Mammary epithelial cell (primary cell): ENCODE measurements at places on chromosomes 13 and 19. TPM values are rescaled to one million over a fixed set of nuclear protein-coding genes. Genes with fewer than 3 reads are reported as not detected.
A peak's percentile ranks its signal among the peaks of the same experiment; 100 is the strongest.

PODNL1 gene
- total RNA-seq, result 2.7 and 7.1 TPM in 2 replicates

ADPRHL1 gene
- total RNA-seq, result 1.2 and 2.2 TPM in 2 replicates

DNA sequence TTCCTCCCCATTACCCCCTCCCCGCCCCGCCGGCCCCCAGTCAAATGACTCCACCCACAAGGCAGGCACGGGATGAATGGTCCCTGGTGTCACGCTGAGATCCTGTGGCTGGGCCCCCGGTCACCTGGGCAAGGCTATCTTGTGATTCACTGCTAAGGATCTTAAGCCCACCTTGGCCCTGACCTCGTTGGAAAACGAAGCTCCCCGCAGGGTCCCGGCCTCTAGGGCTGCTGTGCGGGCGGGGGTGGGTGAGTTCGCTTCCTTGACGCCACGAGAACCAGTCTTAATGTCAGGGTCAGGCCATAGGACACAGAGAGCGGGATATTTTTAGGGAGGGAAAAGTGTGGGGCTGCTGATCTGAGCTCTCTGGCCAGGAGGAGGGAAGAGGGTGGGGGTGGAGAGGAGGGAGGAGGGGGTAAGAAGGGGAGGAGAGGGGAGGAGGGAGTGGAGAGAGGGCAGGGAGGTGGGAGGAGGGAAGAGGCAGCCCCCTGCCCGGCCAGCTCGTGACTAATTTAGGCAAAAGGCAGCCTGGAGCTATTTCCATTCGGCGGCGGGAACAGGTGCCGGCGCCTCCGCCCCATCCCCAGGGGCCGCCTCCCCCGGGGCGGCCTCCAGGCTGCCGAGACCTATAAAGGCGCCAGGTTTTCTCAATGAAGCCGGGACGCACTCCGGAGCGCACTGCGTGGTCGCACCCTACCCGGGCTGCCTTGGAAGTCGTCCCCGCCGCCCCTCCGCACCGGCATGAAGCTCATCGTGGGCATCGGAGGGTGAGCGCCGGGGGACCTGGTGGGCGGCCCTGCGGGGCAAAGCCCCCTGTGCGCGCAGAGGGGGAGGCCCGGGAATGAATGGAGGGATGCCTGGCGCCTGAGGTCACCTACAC, at the start of gene NMRK2:
NMRK2 (plus strand) TSS at position 139 of the 880 bp plus-strand sequence; CDS start at position 742, 603 bp downstream.
- no peak for DNase-seq

GRCh38 chr13:94323764-94324758, 155.4 kb downstream of the DCT start:
- no peak for DNase-seq

- DNase-seq, result no peak
These were observed 224.2 kb downstream of the TSHZ3 start for GRCh38 chr19:31125071-31125470.

GRCh38 chr19:11540645-11541044, 2.0 kb downstream of the CNN1 start:
- DNase-seq, result no peak

- no peak for DNase-seq
These were observed 27.6 kb downstream of the SKA3 start for GRCh38 chr13:21148557-21149258.

DNA sequence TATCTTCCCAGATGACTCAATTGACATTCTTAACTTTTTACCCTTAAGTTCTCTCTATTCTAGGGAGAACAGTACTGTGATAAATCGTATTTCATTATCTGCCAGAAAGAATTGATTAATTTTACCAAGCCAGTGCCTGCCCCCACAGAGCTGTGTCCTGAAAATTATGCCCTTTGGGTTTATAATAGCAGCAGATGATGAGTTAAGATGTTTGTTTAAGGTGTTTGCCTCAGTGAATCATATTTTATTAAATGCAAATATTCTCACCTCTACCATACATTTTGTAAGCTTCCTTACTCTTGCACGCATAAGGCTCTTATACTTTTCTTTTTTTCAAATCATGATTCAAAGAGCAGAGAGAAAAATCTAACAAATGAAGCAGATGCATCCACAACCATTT, 318.6 kb downstream of the DCT start:
- DNase-seq, result no peak

- no peak for DNase-seq
These were observed 45.1 kb downstream of the NFIX start for GRCh38 chr19:13040232-13040947.

- DNase-seq, result no peak
These were observed 24.3 kb downstream of the RFC3 start for GRCh38 chr13:33842207-33842606.

DNA sequence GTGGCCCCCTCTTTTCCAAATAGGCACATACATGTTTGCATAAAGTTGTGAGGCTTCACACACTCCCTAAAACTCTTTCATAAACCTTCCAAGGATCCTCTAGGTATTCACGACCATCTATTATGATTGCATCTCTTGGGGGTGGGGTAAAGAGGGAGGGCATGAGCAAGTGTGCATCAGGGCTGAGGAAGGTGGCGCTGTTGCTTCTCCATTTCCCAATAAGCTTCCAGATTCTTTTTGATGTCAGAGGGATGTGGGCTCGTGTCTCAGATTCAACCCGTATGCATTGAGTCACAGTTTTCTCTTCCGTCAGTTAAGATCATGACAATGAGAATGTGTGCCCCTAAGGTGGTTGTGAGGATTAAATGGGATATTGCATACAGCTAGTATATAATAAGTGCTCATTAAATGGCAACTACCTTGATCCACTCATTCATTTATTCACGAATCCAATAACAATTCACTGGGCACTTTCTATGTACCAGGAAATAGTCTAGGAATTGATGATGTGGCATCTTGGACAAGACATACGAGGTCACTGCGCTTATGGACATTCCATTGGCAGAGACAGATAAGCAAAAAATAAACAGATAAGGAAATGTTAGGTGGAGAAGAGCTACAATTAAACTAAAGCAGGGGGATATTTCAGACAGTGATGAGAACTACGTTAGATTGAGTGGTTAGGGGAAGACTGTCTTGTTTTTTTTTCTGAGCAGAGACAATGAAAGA, 10.3 kb downstream of the CYP2B6 start:
- DNase-seq, result no peak

- DNase-seq, result peak; percentile 84
These were observed 245.7 kb downstream of the DNAJC15 start for GRCh38 chr13:43269037-43269481.

DNA sequence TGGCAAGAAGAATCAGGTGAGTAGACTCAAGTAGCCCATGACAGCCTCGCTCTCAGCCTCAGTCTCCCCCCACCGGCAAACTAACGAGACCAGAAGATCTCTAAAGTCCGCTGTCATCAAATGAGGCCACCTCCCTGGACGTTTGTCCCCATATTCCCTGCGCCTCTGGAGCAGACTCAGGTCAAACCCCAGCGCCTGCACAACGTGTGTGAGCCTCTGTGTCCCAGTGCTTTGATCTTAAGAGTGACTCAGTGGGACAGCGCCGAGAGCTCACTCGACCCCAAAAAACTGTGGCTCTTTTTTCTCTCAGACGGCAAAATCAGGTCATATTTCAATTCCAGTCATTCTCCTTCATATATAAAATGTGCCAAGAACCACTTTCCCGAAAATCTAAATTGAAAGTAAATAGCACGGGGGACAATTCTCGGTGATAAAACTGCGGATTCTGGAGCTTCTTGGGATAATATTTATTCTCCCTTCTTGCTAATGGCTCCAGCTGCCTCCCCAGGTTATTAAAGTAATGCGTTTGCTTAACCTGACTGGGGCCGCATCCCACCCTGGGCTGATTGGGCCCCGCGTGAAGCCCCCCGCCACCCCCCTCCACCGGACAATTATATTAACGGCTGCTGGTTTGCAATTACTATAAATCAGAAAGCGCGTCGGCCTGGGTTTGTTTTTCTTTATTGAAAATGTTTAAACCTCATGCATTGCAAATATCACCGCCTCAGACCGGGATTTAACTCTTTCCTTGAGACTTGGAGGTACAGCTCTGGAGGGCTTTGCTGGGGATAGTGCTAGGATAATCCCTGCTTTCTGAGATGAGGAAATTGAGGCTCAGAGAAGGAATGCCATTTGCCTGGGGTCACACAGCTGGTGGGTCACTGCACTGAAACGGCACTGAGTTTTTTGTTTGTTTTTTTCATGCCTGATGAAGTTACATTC, 37.5 kb upstream of the ZNRF4 start:
- no peak for DNase-seq

SIRT2 gene
- total RNA-seq, result 43.3 and 49.0 TPM in 2 replicates

HDGFL2 gene
- total RNA-seq, result 38.5 TPM

- peak; percentile 32 for DNase-seq
These were observed 1.5 kb downstream of the ZNF787 start for GRCh38 chr19:56119582-56119978.

DNA sequence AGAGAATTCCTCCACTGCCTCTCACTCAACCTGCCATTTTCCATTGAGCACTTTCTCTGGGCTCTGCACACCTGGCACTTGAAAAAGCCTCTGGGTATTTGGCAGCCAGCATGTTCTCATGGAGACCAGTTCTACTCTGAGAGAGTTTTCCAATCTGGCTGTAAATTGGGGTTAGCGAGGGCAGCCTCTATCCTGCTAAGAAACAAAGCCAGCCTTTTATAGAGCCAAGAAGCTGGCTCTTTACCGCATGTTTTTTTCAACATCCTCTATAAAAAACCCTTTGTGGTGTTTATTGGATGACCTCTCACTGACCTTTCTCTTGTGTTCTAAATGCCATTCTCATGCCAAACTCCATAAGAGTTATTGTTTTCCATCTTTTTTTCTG, 52.6 kb upstream of the RCBTB2 start:
- DNase-seq, result peak; percentile 95

GRCh38 chr19:10259162-10259905, 7.3 kb downstream of the MRPL4 start:
- DNase-seq, result peak; percentile 76

GRCh38 chr13:49305792-49306425, 58.2 kb downstream of the CDADC1 start:
- no peak for DNase-seq

DNASE2 gene
- 54.2 TPM for total RNA-seq

DNA sequence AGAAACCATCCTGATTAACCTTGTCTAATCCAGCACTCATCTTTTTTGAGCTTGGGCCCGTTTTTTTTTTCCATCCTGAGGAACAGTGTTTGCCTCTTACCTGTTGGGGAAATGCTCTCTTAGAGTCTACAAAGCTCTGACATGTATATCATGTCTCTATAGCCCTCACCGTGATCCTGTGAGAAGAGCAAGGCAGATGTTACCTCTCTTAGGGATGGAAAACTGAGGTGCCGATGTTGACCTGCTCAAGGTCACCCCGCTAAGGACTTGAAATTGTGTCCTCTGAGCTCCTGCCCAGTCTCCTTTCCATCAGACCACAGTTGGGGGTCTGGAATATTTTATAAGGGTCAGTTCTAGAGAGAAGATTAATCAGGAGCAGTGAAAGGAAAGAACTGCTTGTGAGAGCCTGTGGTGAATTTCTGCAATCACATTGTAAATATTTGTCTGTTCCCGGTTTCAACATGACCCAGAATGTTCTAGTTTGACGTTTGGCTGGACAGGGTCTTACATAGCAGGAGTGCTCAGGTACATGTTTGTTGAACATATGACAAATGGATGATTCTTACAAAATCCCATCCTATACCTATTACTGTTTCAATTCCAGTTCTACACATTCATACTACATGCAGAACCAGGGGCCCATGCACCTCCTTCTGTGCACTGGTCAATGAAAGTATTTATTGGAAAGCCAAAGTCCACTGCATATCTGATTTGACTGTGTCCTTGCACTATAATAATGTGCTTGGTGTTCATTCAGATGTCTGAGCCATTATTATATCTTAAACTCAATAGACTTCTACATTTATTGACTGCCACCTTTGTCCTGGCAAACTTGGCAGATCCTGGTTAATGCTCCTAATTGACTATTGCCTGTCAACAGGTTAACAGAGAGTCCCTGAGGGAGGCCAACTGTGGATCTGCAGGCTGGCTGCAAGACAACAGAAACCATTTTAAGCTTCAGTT, 12.1 kb downstream of the SLC25A15 start:
- DNase-seq, result no peak

- peak; percentile 81 for DNase-seq
These were observed 12.6 kb upstream of the ZNF414 start for GRCh38 chr19:8526345-8527091.

LHB gene
- total RNA-seq, result not detected in 2 replicates

IZUMO2 gene
- not detected in 2 replicates for total RNA-seq

DNA sequence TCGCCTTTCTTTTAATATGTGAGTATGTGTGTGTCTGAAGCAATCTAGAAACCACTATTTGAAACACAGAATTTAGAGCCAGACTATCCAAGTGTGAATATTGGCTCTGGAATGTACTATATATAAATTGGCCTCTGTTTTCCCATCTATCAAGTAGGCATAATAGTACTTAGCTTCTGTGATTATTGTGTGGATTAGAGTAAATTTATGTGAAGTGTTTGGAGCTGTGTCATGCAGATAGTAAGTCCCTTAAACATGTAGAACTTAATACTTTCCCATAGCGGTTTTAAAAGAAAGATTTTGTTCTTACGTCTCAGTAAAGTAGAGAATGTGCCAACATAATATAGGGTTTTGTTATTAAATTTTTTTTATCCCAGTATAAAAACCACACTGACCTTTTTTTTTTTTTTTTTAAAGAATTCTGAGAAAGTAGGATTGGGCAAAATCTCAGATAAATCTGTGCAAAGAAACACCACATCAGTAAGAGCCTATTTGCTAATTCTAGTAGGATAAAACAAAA, 432.3 kb downstream of the RFC3 start:
- DNase-seq, result no peak

GRCh38 chr13:48775285-48775684, 121.6 kb downstream of the CYSLTR2 start:
- DNase-seq, result peak; percentile 41

- no peak for DNase-seq
These were observed 1016.9 kb downstream of the UQCRFS1 start for GRCh38 chr19:28196101-28196500.

GRCh38 chr19:31344403-31344802, 4.8 kb downstream of the TSHZ3 start:
- no peak for DNase-seq

- DNase-seq, result no peak
These were observed 618.8 kb downstream of the FGF9 start for GRCh38 chr13:22289711-22290110.

DNA sequence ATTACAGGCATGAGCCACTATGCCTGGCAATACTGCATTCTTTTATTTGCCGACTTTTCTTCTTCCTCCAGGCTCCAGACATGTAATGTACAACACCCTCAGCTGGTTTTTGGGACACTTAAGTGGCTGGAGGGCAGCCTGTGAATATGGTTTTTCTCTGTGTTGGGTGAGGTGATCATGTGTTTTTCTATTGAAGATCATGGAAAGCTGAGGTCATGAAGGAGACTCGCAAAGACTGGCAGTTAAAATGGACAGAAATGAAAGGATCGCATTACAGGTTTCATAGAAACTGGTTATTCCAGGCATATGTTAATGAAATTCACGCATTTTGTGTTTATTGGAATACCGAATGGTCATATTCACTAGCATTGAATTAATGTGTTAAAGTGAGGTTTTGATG, 85.2 kb upstream of the RNF113B start:
- no peak for DNase-seq

- no peak for DNase-seq
These were observed 92.7 kb downstream of the TSHZ3 start for GRCh38 chr19:31256593-31256960.
